Fibroblast of skin of back (primary cell): ENCODE measurements at places on chromosomes 3 and 15.

GRCh38 chr3:98114264-98114663, 16.3 kb upstream of the OR5H1 start:
- DNase-seq: no peak

- no peak for DNase-seq
These were observed 41.4 kb downstream of the DNAJB8 start for GRCh38 chr3:128425142-128425845.

DNA sequence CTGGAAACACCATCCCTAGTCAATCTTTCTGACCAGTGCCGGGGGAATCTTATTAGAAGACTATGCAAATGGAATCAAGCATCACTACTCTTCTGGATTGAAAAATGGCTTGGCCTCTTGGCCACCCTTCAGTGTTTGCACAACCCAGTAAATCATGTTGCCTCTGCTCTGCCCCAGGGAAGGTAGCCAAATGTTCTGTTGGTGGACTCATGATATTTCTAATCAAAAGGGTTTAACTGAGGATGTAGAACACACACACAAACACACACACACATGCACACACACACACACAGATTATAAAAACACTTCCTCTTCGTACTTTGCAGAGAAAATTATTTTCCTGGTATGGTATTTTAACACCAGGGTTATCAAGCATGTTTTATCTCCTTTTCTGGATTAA, 7.9 kb downstream of the RBP2 start:
- no peak for DNase-seq

DNA sequence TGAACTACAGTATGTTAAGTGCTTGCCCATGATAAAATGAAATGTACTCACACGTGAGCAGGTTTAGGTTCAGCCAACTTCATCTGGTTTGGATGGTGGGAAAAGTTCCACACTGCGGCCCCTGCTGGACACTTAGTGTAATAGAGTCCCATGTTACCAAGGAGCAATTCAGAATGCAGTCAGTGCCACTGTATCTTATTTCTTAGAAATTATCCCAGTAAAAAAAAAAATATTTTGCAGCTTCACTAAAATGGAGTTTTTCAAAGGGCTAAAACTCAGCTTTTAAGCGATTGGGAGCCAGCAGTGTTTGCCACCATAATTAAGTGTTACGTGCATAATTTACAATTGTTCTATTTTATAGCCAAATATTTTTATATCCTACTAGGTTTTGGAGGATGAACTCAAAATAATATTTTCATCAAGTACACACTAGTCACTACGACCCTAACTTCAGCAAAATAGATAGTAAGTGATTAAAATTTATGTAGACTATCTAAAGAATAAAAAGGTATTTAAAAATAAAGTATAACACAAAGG, 371.7 kb upstream of the GBE1 start:
- peak; percentile 56 for DNase-seq

DNA sequence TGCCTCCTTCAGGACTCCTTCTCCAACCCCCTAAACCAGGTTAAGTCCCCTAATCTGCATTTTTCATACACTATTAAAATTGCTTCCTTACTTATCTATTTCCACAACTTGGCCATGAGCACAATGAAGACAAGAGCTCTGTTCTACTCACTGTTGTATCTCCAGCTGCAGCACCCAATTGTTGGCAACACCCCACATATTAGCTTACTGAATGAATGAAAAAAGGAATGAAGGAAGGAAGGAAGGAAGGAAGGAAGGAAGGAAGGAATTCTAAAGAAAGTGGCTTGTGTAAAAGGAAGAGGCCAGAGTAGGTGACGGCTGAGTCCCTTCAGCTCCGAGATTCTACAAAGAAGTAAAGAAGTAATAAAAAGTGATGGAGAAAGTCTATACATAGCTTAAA, 444.7 kb downstream of the ERC2 start:
- DNase-seq: no peak

GRCh38 chr15:93987068-93987467, 244.3 kb upstream of the MCTP2 start:
- no peak for DNase-seq

GRCh38 chr15:90667073-90667754, 49.9 kb upstream of the BLM start:
- peak; percentile 39 for DNase-seq

GRCh38 chr3:133756716-133757694, 10.8 kb downstream of the TF start:
- DNase-seq: no peak

GRCh38 chr3:134858441-134859035, 63.5 kb downstream of the EPHB1 start:
- DNase-seq: no peak

- peak; percentile 6 for DNase-seq
These were observed 360.4 kb upstream of the ROBO2 start for GRCh38 chr3:76679541-76679940.

DNA sequence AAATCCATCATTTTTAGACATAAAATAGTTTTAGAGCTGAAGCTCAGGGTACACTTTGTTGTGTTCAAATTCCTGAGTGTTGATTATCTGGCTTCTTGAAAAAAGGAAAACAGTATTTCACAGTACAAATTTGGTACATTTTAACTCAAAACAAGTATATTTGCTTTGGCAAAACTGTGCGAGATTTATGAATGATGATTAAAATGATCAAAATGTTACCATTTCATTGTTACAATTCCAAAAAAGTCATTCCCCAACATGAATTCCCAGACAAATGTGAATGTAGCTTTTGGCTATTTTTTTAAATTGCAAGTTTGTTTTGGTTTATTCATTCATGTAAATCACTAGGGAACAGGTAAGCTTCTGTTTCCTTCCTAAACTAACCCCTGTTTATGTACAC, 347.4 kb upstream of the DCBLD2 start:
- peak; percentile 77 for DNase-seq

- no peak for DNase-seq
These were observed 21.9 kb downstream of the RIOX2 start for GRCh38 chr3:97950360-97950759.

DNA sequence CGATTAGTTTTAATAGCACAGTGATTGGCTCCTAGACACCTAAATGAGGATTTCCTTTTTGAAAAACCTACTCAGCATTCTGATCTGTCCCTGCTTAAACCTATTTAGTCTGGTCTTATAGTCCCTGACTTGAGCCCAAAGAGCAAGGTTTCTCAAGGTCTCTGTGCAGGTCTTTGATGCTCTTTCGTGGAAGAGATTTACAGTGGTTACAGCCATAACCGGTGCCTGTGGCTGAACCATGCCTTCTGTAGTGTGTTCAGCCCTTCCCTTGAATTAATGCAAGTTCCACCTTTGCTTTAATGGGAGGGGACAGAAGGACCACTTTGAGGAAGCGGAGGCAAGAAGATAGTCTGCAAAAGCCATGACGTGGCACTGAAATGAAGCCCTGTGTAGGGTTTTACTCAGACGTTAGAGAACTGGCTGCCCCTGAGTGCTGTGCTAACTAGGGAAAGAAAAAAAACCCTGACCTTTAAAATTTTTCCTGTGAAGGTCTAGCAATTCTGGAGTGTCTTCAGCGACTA, 43.0 kb downstream of the ZBTB38 start:
- no peak for DNase-seq

GRCh38 chr3:131223373-131224289, 157.9 kb upstream of the NUDT16 start:
- peak; percentile 16 for DNase-seq

DNA sequence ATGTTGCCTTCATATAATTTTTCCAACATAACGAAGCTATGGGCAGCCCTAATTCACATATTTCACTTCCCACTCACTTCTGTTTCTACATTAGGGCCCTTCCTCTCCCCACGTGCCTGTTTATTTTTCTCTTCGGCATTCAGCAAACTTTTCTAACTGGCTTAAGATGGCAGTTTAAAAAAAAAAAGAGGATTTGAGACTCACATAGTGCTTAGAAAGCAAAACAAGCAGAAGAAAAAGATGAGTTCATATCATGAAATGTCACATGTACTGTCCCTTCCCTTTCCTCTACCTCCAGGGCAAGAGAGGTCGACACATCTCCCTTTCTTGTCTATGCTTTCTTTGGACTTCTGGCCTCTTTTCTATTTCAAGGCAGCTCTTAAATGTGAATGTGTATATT, 30.6 kb downstream of the SLC49A4 start:
- DNase-seq: no peak

DNA sequence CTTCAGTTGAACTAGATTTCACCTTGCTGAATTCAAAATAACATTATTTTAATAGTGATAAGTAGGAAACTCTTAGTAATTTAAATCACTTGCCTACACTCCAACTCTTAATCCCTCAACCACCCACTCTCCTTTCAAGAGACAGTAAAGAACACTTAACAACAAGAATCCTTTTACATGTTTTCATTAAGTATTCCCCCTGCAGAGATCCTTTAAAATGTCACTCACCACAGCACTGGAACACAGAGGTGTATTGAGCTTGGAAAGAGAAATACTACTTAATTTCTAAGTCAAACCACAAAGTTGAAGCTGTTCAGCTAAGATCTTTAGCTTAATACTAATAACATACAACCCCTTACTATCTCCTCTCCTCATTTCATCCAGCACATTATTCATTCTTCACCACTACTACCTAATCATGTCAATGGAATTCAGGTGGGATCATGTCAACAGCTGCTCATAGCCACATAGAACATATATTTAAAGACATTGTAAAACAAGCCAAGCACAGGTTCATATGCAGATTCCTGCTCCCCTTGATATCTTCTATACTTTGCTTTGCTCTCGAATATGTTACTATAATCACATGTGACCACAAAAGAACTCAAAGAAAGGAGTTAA, 40.5 kb downstream of the IMPG2 start:
- no peak for DNase-seq

GRCh38 chr3:176595307-176595706, 602.0 kb downstream of the TBL1XR1 start:
- DNase-seq: peak; percentile 64

DNA sequence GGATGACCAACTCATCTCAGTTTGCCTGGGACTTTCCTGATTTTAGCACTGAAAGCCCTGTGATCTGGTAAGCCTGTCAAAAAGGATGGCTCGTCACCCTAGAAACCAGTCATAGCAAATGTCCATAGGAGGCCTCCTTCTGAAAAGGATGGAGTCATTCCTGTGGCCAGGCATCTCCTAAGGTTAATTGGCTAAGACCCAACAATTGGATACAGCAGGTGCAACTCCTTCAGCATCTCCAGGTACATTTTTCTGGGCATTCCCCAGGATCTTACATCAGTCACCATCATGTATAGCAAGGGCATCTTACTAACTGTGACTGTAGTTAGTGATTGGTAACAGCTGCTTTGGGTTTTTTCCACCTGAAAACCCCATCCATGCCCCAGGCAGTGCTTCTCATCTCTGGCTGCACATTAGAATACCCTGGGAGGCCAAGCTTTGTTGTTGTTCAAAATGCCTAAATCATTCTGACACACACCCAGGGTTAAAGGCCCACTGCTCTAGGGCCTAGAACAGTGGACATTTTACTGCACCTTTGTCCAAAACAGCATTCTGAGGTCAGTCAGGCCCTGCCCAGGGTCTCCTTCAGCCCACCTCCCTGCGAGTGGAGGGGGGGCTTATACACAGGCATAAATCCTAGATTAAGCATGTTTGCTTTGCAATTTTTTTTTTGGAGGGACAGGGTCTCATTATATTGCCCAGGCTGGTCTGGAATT, 28.3 kb upstream of the GALNT15 start:
- no peak for DNase-seq

GRCh38 chr3:139522421-139522820, 17.1 kb downstream of the RBP1 start:
- DNase-seq: no peak
